ENCODE measurements at places on chromosomes 16 and 17.

DNA sequence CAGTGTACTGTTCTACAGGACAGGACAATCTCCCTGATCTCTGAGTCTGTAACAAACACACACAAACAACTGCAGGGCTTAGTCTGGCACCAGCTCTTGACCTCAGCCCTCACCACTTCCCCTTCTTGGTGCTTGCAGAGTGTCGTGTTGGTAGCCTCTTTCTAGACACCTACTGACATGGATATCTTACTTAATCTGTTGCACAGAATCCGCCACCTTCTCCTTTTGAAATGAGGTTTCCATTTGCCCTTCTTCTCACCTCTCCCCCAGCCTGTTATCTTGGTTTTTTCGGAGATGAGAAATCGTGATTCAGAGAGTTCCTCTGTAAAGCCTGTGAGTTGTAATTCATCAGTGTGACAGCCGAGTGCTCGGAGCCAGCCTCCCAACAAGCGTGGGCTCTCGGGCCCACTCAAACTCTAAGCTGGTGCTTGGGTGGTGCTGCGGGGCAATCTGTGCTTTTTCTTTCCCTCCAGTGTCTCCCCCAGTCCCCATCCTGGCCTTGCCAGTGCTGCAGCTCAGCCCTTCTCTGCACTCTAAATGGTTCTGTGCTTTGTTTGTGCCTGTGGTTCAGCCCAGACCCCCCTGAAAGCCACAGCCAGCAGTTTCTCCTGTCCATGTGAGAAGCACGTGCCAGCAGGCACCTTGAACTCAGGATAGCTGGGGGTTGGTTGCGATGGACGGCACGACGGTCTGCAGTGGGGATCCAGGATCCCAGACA is 28.1 kb downstream of the KIAA0513 start:
- DNase-seq = peak; percentile 33

- DNase-seq = no peak
Observed at GRCh38 chr16:4486126-4486893, 10.1 kb downstream of the HMOX2 start.

DNA sequence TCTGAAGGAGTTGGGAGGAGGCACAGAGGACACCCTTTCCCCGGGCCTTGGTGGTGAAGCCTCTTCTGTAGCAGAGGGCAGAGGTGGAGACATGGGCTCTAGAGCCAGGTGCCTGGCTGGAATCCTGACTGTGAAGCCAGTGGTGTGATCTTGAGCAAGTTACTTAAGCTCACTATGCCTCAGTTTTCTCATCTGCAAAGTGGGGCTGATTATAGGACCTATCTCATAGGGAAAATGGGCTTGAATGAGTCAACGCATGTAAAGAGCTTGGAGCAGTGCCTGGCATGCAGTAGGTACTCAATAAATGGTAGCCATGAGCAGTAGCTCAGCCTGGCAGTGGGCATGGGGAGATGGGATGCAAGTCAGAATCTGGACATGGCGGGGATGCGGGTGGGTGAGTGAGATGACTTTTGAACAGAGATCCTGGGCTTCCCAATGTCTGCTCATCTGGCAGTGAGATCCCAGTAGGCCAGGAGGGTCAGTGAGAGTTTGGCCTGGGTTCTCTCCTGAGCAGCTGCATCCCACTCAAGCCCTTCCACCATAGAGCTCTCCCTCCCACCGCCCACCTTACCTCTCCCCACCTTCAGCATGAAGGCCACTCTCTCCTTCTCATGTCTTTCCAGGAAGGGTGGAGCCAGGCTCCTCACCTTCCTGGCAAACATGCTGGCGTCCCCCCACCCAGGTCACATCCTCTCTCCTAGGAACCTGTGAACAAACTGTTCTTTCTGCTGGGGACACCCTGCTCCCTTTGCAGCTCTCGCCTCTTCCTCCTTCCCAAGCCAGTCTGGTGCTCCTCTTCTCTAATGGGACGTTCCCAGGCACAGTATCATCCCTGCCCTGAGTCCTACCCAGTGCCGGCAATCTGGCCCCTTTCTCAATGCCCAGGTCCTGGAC is 13.1 kb upstream of the SP2 start:
- no peak for DNase-seq

DNA sequence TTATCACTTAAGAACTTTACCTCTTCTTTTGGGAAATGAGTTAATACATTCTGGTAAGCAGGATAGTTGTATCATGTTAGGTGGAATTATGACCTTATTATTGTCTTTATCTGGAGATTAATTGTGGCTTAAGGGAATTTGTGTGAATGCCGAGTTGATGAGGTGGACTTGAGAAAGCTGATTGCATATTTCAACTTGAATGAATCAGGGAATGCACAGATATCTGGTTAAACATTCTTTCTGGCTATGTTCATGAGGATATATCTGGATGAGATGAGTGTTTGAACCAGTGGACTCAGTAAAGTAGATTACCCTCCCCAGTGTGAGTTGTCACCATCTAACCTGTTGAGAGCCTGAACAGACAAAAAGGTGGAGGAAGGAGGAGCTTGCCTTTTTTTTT is 326.1 kb upstream of the GOT2 start:
- DNase-seq = no peak

- DNase-seq = no peak
Observed at GRCh38 chr17:4490109-4490591, 8.5 kb upstream of the SPNS2 start.

DNA sequence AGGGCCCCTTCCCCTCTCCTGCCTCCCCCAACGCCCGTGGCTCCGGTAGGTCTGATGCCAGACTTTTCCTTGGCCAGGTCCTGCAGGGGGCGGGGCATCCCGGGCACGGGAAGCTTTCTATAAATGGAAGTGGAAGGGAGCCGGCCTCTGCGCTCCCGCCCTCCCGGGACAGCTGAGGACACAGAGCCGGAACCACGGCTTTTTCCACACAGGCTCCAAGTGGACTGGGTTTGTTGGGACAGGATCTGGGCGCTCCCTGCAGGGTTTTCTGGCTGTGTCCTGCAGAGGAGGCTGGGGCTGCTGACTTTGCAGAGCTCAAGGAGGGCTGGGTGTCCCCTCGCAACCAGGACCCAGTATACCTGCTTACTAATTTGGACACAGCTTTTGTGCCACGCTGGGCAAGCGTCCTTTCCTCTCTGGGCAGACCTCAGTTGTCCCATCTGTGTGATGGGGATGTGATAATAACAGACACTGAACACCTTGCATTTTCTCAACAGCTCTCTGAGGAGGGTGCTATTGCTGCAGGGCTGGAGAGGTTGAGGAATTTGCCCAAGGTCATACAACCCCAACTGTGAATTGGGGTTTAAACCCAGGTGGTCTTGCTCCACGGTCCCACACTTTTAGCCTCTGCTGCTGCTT is 1.8 kb downstream of the TNS4 start:
- no peak for DNase-seq

DNA sequence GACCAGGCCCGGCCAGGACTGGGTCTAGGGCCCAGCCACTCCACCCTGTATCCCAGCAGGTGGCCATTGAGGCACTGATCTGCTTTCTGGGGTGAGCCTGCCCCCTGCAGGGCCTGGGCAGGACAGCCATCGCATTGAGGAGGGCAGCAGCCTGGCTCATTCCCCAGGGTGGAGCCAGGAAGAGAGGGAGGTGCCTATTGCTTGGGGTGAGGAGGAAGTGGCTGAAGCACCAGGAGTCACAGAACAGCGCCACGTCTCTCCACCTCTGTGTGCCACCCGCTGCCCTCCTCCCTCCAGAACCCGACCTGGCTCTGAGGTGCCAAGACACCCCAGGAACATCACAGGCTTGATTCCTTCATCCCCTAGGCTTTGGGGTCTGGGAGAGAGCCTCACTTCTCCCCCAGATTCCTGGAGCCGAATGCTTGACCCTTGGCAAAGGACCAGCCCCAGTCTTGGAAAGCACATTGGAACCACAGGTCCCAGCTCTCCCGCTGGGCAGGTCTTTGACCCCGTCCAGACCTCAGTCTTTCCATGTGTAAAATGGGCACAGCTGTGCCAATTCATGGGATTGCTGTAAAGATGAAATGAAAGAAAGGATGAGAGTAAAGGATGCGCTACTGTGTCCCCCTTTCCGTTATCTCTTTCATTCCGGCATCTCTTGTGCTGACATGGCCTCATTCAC is 7.2 kb upstream of the KRT36 start:
- DNase-seq = peak; percentile 3

- no peak for DNase-seq
Observed at GRCh38 chr16:51287121-51287755, 136.2 kb upstream of the SALL1 start.

DNA sequence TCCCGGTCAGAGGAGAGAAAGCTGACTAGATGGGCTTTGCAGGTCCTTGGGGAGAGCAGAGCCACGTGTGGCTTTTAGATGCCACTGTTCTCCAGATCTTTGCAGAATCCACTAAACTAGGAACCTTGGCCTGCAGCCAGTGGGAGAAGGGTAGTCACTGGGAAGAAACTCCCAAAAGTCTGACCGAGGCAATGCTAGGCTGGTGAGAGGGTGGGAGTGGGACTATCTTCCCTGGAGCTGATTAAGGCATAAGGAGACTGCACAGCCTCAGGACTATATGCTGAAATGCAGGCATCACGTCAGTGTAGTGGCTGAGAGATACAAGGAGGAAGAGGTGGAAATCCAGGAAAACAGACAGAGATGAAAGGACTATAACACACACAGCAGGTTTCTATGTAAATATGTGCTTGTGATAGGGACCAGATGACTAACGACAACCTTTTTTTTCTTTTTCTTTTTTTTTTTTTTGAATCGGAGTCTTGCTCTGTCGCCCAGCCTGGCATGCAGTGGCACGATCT is 2.2 kb upstream of the GSDMA start:
- DNase-seq = no peak

DNA sequence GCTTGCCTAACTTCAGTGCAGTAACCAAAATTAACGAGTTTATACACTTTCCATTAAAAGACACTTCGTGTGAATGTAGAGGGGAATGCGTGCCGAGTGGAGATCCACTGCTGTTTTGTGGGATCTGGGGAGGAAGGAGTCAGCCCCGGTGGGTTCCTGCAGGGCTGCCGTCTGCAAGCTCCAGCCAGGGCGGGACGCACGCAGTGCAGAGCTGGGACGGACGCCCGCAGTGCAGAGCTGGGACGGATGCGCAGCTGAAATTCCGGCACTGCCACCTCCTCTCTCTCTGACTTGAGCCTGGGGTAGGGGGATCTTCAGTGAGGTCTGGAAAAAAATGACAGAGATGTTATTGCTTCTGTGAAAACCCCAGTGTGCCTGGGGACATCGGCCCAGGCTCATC is 16.5 kb upstream of the ZC3H18 start:
- no peak for DNase-seq

GRCh38 chr16:50721549-50722404 is 20.1 kb upstream of the CYLD start:
- no peak for DNase-seq

GRCh38 chr17:82683534-82683933 is 15.0 kb downstream of the RAB40B start:
- no peak for DNase-seq

- no peak for DNase-seq
Observed at GRCh38 chr16:15897121-15897780, 8.8 kb upstream of the CEP20 start.

- no peak for DNase-seq
Observed at GRCh38 chr16:75570396-75571065, 4.4 kb downstream of the GABARAPL2 start.

- DNase-seq = no peak
Observed at GRCh38 chr17:10196384-10196895, 2.0 kb downstream of the GAS7 start.

GRCh38 chr16:47507701-47508100 is 46.6 kb downstream of the PHKB start:
- DNase-seq = no peak

Measured in activated CD4-positive, CD25-positive, alpha-beta regulatory T cell treated with anti-CD3 and anti-CD28 coated beads, Interleukin-2, amount 50 U/mL, for 16 hours (primary cell).